NCI-H82 (cell line): ENCODE measurements at places on chromosomes 6 and 20.
A peak's percentile ranks its signal among the peaks of the same experiment; 100 is the strongest.

DNA sequence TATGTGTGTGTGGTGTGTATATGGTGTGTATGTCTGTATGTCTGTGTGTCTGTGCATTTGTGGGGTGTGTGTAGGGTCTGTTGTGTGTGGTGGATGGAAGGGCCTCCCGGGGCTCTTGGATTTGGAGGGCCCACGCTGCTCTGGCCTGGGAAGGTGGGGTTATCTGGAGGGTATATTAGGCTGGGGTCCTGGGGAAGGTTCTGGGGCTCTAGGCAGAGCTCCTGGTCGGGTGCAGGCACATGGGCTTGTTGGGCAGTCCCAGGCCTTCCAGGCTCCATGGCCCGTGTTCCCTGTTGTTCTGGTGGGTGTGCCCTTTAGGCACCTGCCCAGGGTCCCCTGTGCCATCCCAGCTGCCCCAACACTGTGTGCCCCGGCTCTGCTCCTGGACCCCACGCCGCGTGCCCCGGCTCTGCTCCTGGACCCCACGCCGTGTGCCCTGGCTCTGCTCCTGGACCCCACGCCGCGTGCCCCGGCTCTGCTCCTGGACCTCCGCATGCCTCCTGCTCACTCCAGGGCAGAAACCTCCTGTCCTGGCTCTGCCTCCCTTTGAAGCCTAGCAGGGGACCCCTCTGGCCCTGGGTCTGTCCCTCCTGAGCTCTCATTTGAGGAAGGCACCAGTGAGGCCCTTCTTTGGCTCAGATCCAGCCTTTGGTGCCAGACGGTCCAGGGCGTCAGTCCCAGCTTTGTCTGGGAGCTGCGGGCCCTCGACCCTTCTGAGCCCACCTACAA is 10.2 kb upstream of the MYT1 start:
- no peak for DNase-seq

- peak; percentile 48 for DNase-seq
Observed at GRCh38 chr20:18304618-18305017, 16.3 kb downstream of the ZNF133 start.

- DNase-seq = no peak
Observed at GRCh38 chr6:143037470-143037869, 23.2 kb upstream of the AIG1 start.

DNA sequence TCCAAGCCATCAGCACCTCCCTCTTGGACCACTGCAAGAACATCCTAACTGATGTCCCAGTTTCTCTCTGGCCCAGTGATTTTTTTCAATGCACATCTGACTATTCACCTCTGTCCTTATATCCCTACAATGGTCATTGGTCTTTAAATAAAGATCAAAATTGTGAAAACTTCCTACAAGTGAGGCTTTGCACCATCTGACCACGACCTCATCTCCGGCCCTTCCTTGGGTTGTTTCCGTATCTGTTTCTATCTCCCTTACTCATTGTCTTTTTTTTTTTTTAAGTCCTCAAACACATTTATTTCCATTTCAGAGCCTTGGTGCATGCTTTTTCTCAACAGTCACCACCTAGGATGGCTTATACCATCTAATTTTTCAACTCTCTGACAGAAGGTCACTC is 88.1 kb downstream of the IPCEF1 start:
- no peak for DNase-seq

- no peak for DNase-seq
Observed at GRCh38 chr6:109448615-109449014, 7.0 kb downstream of the MICAL1 start.

DNA sequence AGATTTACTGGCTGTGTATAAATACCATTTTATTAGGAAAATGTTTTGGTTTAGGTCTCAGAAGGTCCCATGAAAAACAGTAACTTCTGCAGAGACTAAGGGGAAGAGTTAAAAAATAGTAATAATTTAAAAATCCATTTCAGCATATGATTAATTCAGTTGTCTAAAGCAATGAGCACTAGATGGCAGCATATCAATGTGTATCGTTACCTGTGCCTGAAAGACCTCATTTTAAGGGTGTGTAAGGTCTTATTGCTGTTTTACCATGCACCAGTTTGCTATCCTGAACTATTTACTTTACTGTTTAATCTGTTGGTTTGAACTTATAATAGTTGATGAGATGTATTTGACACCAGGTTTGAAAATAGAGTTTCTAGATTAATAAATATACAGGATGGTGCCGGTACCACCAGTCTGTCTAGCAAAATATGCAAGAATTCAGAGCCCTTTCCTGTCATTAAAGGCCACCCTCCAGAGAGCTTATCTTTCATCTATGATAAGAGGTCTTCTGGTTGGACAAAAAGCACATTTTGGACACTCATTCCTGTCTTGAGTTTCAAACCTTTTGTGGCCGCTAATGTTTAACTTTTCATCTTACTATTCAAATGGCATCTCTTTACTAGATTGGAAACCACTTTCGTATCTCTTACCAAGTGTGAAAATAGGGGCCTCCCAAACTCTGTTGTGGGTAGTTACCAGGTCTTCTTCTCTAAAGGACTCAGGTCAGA is 8.9 kb upstream of the AHI1 start:
- peak; percentile 71 for DNase-seq

GRCh38 chr6:73774311-73774774 is 78.3 kb downstream of the CD109 start:
- peak; percentile 26 for DNase-seq

GRCh38 chr6:36327919-36328236 is 8.8 kb downstream of the BNIP5 start:
- DNase-seq = no peak

- no peak for DNase-seq
Observed at GRCh38 chr6:119274197-119274595, 75.4 kb downstream of the MAN1A1 start.

DNA sequence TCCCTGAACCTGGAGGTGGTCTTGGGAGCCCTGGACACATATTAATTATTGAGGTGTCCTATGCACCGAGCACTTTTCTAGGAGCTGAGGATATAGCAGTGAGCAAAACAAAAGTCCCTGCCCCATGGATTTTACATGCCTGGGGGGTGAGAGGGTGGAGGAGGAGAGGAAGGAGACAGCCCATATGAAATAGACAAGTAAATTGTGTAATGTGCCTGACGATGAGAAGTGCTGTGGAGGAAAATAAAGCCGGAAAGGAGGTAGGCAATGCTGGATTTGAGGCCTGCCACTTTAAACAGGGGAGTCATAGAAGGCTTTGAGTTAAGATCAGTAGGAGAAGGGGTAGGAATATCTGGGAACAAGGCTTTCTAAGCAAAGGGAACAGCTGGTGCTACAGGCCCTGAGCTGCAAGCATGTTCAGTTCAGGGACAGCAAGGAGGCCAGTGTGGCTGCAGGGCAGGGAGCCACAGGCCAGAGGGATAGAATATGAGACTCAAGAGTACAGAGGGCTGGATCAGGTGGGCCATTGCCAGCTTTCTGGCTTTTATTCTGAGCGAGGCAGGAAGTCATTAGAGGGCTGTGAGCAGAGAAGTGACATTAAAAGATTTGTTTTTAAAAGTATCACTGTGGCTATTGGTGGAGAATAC is 19.1 kb upstream of the MYLIP start:
- no peak for DNase-seq

DNA sequence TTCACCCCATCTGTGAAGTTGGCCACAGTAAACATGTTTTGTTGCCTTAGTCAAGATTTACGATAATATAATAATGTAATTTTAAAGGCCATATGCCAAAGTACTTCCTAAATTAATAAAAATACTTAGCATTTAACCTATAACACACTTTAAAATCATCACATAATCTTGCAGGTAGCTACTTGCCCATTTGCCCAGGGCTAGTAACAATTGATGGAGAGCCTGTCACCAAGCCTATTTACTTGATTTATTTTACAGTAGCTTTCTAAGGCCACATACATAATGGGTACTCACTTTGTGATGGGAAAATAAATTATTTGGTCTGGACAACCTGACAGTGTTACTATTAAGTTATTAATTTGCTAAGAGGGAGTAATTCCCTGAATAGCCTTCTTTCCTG is 14.5 kb downstream of the BTBD9 start:
- no peak for DNase-seq

DNA sequence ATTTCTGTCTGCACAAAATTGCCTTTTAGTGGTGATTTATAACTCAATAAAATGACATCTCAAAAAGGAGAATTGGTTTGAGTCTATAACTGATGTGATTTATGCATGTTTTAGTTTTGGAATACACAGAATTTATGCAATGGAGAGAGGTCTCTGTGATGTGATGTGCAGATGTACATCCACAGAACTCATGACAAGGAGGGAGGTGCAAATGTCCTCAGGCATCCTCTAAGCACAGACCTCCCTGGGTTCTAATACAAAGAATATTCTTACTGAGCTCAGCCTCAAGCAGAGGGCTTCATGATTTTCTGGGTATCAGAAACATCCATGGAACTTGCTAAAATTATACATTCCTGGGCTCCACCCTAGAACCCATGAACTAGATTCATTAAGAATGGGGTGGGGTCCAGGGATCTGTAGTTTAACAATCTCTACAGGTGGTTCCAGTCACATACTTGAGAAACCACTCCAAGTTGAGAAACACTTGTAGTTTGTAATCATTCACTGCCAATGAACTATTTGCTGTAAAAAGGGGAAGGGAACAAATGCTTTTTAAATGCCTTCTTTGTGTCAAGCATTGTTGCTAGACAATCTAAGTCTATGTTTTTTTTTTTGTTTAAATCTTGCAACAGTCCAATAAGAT is 60.2 kb upstream of the NEDD9 start:
- DNase-seq = no peak

DNA sequence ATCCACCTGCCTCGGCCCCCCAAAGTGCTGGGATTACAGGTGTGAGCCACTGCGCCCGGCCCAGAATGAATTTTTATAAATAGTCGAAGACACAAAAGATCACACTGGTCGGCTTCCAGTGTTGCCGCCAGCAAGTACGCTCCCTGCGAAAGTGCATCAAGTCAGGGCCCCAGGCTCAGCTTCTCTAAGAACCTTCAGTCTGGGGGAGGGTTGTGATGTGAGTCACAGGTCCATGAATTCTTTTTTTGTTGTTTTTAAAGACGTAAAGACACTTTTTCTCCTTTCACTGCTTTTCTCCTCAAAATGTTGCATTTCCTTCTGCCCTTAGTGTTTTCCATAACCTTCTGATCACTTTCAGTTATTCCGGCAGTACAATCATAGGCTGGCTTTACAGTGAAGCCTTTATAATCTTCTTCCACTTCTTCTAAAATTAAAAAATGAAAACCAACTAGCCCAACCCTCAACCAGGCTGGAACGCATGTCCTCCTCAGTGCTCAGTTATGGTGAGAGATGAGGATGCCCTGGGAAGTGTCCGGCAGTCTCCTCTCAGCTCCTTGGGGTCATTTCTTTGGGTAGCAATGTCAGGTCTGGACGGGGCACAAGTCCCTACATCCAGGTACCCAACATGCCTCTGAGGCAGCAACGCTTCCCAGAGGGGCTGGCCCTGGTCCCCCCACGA is 66.6 kb downstream of the CSE1L start:
- no peak for DNase-seq

- no peak for DNase-seq
Observed at GRCh38 chr20:58306421-58307261, 2.9 kb upstream of the RAB22A start.

DNA sequence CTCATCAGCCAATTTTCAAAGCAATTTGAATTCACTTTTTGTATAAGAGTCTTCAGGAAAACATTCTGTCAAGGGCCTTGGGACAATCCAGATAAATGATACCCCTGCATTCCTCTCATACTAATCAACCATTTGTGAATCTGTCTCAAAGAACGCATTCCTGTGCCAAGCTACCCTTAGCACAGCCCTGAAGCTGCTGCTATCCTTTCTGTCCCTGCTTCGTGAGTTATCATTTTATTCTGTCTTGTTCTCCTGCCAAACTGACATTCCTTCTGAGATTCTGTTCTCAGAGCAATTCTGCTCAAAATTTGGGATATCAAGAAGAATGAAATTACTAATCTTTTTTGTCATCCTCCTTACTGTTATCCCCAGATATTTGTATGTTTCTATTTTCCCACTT is 213.9 kb upstream of the STXBP5 start:
- no peak for DNase-seq

DNA sequence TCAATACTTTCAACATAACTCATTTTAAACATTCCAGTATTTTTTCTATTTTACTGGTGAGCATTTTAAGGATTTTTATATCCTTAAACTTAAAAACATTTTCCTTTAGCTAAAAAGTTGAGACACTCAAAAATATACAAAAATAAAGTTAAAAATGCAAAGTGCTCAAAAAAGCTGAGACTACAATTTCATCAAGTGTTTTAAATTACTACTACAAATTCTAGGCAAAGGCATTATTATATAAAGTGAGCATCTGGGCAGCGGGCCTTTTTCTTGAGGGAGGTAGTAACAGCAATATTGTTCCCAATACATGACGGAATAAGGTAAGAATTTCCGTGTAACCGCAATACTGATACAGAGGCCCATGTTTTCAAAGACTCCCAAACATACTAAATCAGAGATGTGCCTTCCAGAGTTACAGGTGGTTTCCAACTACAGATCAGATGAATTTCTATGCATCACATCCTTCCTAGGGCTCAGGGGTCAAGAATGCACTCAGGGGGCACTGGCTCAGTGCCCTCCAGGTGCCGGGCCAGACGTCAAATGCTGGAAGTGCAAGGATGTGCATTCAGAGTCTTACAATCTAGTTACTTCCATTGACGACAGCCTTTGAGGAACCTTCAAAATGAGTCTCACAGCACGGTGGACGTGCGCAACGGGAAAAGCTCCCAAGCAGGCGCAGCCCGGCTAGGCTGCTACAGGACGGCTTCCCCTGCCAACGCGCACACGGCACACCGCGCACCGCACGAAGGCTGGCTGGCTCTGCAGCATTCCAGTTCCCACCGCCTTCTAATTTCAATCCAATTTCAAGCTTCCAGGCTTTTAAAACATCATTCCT is 1.7 kb downstream of the PHF10 start:
- DNase-seq = peak; percentile 54

DNA sequence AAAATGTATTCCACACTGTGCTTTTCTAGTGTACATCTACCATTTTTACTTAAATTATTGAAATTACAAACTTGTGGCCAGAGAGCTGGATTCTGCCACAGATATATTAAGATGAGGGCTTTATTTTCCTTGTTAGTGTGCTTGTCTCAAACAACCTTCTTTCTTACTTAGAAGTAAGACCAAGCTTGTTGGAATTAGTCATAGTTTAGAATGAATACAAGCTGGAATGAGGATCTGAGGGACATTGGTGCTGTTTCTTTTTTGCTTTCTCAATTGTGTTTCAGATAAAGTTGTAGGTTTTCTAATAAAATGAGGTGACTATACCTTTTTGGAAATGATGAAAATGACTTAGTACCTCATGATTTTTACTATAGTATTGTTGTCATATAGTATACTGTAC is 40.3 kb downstream of the UBR2 start:
- DNase-seq = no peak
